Lung (tissue), 17 donors: ENCODE measurements at places on chromosomes 11 and 22. TPM values are rescaled to one million over a fixed set of nuclear protein-coding genes. Genes with fewer than 3 reads are reported as not detected.

DNA sequence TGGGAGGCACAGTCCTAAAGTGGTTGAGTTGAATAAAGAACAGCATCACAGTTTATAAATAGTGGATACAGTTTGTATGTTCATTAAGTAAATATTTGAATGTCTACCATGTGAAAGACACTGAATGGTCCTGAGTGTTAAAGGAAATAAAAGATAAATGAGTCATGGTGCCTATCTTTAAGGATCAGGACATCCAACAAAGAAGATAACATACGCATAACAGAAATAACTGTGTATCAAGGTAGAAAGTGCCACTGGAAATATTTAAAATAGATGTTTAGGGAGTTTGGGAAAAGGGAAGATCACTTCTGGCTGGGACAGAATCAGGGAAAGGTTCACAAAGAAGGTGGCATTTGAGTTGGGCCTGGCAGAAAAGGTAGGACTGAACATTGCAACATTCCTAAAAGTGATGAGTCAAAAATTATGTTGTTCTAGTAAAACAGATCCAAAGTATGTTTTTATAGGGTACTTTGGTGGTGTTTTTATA, 41.5 kb downstream of the CSTPP1 start:
- no peak overlapping the region for H3K4me3 ChIP-seq
- H3K4me1 ChIP-seq, result peaks cover 10% of the 10 kb centered on the region
- peaks cover 3% of the 10 kb centered on the region for H3K36me3 ChIP-seq
- H3K27me3 ChIP-seq, result no peaks in the 10 kb centered on the region
- no peak for DNase-seq

DNA sequence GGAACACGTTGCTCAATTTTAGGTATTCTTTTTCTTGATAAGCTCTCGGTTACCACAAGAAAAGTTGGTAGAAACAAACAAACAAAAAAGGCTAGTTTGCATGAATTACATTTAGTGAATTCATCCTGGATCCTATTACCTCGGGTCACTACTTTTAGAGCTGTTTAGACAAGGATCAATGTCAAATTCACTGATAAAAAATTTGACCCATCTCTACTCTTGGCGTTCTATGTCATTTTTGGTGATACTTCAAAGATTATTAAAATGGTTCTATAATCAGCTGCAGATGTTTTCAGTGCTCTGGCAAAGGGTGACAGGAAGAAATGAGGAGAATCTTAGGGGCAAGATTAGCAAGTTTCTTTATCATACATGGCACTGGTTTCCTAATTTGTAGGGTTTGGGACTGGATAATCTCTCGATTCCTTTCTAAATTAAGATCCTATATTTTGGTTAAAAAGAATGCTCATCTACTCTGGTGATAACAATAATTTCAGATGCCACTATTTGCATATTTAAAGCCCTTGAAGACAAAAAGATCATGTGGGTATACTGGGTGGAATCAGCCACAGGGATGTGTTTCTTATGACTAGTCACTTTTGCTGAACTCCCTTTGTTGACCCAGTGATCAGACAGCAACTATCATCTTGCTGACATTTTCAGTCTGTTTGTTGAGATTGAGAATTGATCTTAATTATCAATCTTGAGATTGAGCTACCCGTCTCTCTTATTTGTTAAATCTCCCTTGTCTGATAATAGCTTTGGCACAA, 442.9 kb downstream of the AASDHPPT start:
- H3K36me3 ChIP-seq, result no peaks in the 10 kb centered on the region
- H3K27ac ChIP-seq, result no peak overlapping the region
- H3K27me3 ChIP-seq, result no peaks in the 10 kb centered on the region
- H3K4me3 ChIP-seq, result no peak overlapping the region

GRCh38 chr11:10930972-10931760, 73.3 kb upstream of the ZBED5 start:
- peak overlapping the region; percentile 59 for H3K4me3 ChIP-seq
- DNase-seq, result peak; percentile 95
- peak overlapping the region; percentile 94 for H3K27ac ChIP-seq
- no peaks in the 10 kb centered on the region for H3K27me3 ChIP-seq

DNA sequence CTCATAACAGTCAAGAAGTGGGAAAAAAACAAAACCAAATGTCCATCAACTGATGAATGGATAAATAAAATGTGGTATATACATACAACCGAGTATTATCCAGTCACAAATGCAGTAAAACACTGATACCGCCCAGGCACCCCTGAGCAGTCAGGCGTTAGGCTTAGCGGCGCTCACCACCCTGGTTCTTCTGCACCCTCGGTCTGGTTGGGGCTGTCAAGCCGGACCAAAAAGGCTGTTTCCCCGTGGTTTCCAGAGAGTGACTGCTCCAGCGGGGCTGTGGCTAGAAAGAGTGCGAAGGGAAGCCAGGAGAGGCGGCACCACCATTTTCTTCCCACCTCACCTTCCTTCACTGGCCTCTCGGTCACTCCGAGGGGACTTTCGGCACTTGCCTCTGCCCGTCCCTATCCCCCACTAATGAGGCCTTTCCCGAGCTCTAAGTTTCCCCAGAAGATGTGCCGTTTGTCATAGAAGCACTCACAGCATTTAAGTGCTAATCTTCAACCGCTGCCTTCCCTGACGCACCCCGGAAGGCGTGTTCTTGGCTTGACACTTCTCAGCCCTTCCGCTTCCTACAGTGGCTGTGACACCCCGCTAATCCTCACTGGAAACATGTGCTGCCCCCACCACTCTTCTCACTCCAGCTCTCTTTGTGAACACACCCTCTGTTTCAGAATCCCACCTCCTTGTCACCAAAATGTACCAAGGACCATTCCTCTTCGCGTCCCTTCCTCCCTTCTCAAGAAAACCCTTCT, 42.4 kb downstream of the FCHSD2 start:
- no peak overlapping the region for H3K4me3 ChIP-seq
- no peak for DNase-seq
- peaks cover 4% of the 10 kb centered on the region for H3K36me3 ChIP-seq
- no peaks in the 10 kb centered on the region for H3K4me1 ChIP-seq
- H3K27ac ChIP-seq, result no peak overlapping the region

- no peak for DNase-seq
- H3K27me3 ChIP-seq, result no peaks in the 10 kb centered on the region
- no peak overlapping the region for H3K4me3 ChIP-seq
- no peak overlapping the region for H3K27ac ChIP-seq
- no peaks in the 10 kb centered on the region for H3K4me1 ChIP-seq
These were observed 13.7 kb downstream of the RNF141 start for GRCh38 chr11:10526974-10527918.

DNA sequence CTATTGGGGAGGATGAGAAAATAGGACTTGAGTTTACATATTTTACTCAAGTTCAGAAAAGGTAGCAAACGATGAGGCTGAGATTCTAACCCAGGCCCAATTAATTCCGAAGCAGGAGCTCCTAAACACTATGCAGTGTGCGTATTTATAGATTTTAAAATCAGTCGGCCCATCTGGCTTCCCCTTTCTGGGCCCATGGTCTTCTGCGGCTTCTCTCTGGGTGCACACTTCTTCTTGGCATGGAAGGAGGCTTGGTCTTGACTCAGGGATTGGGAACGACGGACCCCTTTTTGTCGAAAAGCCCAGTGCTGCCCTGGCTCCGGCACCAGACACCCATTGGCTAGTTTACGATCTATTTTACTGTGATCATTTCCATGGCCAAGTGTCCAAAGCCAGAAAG, 1433.8 kb downstream of the BRD1 start:
- no peaks in the 10 kb centered on the region for H3K36me3 ChIP-seq
- DNase-seq, result no peak
- H3K4me3 ChIP-seq, result no peak overlapping the region
- H3K27ac ChIP-seq, result no peak overlapping the region
- H3K4me1 ChIP-seq, result no peaks in the 10 kb centered on the region
- H3K27me3 ChIP-seq, result no peaks in the 10 kb centered on the region

Gene SCGB1A1
- 16.0 TPM for total RNA-seq

DNA sequence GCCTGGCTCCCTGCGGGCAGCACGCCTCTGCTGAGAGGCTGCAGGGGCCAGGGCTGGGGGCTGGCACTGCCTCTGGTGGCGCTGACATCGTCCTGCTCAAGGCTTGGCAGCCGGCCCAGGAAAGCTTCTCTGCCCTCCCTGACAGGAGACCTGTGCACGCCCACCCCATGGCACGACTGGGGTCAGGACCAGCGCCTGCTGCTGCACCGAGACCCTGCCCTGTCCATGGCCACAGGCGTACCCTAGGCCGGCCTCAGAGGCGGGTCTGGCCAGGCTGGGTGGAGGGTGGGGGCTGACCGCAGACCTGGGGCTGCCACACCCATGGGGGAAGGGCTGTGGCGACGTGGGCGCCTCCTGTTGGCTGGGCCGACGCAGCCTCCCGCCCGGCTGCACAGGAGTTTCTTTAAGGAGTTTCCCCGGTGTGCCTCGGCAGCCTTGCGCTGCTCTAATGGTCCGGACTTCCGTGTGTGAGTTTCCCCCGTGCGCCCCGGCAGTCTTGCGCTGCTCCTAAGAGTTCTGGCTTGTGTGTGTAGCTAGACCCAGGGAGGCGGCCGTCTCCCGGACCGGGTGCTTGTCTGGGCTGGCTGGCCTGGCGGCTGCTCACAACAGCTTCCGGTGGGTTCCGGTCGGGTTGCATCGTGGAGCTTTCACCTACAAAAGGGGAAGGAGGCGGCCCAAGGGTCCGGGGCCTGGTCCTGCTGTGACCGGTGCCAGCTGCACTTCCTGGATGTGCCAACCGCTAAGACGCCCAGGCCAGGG, 4.6 kb downstream of the TRABD start:
- peaks cover 2% of the 10 kb centered on the region for H3K36me3 ChIP-seq
- peaks cover 24% of the 10 kb centered on the region for H3K4me1 ChIP-seq
- H3K4me3 ChIP-seq, result peak overlapping the region; percentile 36
- peak overlapping the region; percentile 95 for H3K27ac ChIP-seq

DNA sequence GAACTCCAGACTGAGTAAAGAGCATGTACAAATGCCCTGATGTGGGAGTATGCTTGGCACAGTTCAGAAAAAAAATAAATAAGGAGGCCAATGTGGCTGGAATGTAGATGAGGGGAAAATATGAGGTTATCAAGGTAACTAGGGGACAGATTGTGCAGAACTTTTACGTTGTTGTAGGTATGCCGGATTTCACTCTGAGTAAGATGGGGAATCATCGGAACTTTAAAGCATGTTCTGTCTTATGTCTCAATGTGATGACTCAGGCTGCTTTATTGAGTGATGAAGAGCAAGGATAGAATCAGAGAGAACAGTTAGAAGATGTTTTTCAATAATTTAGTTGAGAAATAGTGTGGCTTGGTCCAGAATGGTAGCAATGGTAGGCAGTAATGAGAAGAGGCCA, 130.4 kb downstream of the C11orf87 start:
- no peak overlapping the region for H3K27ac ChIP-seq
- DNase-seq, result no peak
- no peaks in the 10 kb centered on the region for H3K27me3 ChIP-seq
- no peaks in the 10 kb centered on the region for H3K4me1 ChIP-seq
- no peak overlapping the region for H3K4me3 ChIP-seq
- no peaks in the 10 kb centered on the region for H3K36me3 ChIP-seq

DNA sequence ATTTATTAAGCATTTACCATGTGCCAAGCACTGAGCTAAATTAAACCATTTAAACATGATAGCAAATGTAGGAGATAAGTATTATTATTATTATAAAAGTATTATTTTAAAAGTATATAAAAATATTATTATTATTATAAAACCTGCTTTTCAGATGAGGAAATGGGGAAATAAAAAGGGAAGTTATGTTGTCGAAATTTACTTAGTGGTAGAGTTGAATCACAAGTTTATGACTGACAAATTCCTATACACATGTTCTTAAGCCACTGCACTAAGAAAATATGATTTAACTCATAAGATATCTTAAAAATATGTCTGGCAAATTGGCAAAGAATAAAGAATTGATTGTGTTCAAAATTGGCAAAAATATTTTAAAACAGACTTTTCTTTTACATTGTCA, 53.8 kb downstream of the CASP12 start:
- H3K36me3 ChIP-seq, result no peaks in the 10 kb centered on the region
- H3K4me1 ChIP-seq, result no peaks in the 10 kb centered on the region
- H3K27ac ChIP-seq, result no peak overlapping the region
- no peak for DNase-seq
- H3K4me3 ChIP-seq, result no peak overlapping the region

DNA sequence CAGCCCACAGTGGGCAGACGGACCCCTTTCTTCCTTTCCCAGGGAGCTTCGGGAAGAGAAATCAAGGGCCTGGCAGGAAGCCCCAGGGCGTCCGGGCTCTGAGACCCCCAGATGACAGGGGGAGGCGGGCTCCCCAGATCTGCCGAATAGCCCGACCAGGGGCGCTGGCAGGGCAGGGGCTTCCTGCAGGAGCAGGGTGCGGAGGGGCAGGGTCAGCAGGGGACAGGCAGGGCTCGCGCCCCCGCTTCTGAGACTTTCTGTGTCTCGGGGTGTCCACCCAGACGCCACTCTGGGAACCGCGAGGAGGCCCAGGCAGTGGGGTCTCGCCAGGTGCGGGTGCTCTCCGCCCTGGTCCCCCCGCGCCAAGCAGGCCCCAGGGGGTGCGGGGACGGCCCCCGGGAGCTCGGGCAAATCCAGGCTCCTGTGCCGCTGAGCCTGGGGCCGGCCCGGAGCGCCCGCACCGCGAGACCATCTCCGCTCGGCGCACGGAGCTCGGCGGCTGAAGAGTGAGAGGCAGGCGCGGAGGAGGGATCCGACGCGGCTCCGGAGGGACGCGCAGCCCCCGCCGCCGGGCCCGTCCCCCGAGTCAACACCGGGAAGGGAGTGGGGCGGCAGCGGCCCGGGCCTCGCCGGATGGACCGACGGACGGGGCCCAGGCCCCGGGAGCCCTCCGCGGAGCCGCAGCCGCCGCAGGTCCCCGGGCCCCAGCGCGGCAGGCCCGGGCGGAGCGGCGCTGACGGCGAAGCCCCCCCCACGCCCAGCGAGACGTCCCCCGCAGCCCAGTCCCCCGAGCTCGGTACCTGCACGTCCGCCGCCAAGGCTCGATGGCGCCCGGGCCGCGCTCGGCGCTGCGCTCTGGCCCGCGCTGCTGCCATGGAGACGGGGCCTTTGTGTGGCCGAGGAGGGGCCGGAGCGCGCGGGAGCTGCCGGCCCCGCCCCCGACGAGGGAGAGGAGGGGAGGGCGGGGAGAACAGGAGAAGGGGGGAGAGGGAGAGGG, at the start of gene PLXNB2:
PLXNB2 (minus strand) TSS at position 894 of the 997 bp plus-strand sequence. CDS start 17,062 bp downstream, outside the sequence.
- peaks cover 3% of the 10 kb centered on the region for H3K4me1 ChIP-seq
- DNase-seq, result peak; percentile 92
- peaks cover 6% of the 10 kb centered on the region for H3K36me3 ChIP-seq

Gene AQP11
- total RNA-seq, result 0.74 TPM

- peaks cover 45% of the 10 kb centered on the region for H3K36me3 ChIP-seq
- H3K4me1 ChIP-seq, result no peaks in the 10 kb centered on the region
- no peak overlapping the region for H3K4me3 ChIP-seq
- DNase-seq, result no peak
- H3K27me3 ChIP-seq, result no peaks in the 10 kb centered on the region
- no peak overlapping the region for H3K27ac ChIP-seq
These were observed 8.3 kb upstream of the C22orf39 start for GRCh38 chr22:19455585-19456370.

- no peaks in the 10 kb centered on the region for H3K4me1 ChIP-seq
- no peak overlapping the region for H3K27ac ChIP-seq
- no peak overlapping the region for H3K4me3 ChIP-seq
- H3K27me3 ChIP-seq, result no peaks in the 10 kb centered on the region
- no peaks in the 10 kb centered on the region for H3K36me3 ChIP-seq
- no peak for DNase-seq
These were observed 13.1 kb downstream of the TENM4 start for GRCh38 chr11:79427611-79428327.

Gene VPREB1
- not detected for total RNA-seq
